Mesothelial cell of epicardium (in vitro differentiated cells): ENCODE measurements at places on chromosomes 5 and 9.

DNA sequence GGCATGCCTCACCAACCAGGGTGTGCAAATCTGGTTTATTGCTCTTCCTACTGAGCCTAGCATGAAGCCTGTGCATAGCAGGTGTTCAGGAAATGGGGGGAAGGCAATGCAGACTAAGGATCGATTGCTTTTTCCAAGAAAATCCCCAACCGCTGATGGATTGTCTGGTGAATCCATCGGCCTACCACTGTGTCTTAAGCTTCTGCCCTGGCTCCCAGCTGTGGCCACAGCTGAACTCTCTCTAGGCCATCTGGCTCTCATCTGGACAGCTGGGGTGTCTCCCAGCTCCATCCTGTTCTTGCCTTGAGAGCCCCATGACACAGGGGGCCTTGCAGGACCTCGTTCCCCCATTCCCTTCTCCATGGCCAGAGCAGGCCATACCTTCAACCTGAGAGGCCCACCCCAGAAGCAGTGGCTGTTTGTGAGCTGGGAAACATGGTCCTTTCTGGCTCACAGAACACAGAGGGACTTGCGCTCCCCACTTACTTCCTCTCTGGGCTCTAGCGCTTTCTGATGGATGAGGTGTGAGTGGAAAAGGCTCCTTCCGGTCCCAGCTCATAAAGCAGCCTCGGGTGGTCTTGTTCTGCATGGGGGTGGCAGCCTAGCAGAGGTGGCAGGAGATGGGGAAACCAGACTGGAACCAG, 41.8 kb downstream of the COL27A1 start:
- no peak for DNase-seq

DNA sequence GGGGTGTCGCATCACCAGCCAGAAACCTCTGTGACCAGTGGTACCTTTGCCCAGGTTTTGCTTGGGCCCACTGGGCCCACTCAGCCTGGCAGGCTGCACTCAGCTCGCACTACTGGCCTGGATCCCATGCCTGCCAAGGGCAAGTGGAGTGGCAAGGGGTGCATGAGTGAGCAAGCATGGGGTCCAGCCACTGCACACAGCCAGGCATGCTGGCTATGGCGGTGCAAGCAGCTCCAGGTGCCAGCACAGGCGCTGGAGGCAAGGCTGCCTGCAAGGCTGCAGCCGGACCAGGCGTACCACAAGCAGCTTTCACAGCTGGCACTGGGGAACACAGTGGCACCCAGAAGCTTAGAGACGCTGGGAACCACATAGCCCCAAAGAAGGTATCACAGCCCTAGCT, 80.1 kb downstream of the NLN start:
- no peak for DNase-seq

DNA sequence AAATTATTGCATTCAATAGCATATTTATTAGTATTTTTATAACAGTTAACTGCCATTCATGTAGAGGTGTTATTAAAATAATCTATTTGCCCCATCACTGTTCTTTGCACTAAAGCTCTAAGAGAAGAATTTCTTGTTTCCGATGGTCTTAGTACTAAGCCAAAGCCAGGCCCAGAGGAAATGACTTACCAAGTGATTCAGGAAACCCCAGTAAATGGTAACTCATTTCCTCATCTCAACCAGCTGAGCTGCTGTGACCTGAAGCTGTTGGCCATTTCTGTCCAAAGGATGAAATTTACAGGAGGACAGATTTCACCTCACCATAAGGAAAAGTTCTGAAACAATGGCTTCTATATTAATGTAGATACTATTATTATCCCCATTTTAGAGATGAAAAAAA, 117.0 kb downstream of the PIK3R1 start:
- no peak for DNase-seq

GRCh38 chr5:152676196-152676595, 271.1 kb upstream of the NMUR2 start:
- no peak for DNase-seq

GRCh38 chr9:126173401-126173800, 153.2 kb upstream of the MVB12B start:
- no peak for DNase-seq

DNA sequence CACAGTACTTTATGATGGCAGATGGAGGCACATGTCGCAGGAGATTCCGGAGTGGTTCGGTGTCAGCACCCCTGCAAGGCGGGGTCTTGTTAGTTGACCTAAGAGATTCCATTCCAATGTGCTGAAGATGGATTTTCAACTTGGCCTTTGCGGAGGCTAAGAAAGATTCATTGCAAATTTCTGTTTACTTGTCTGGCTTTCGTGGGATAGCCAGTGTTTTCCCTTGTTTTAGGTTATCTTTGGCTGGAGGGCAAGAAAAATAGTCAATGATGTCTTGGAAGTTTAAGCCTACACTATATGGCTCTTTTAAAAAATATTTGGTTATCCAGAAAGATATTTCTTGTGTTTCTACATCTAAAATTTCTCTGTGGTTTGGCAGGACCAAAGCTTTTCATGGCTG, 123.6 kb upstream of the PTCH1 start:
- DNase-seq = no peak

DNA sequence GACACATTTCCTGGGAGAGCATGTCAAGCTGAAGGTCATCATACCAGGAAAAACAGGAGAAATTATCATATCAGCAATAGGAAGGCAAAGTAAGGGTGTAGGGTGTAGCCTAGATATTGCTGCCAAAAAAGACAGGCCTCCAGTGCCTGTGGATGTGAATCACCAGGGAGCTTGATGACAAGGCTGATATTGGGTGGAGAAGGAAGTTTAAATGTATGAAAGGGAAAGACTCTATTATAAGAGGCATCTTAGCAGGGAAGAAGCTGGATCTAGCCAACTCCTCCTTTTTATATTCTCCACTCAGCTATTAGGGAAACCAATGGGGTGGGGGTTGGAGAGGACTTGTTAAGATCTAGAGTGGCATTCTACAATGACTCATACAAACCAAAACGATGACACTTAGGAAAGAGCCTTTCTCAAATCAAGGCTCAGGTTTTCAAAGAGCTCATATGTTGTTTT, 13.4 kb upstream of the TXNDC8 start:
- DNase-seq = no peak
